ENCODE measurements at places on chromosomes 5 and 9. TPM values are rescaled to one million over a fixed set of nuclear protein-coding genes. Genes with fewer than 3 reads are reported as not detected.

Gene MYOZ3
- total RNA-seq = 0.39 TPM

Gene SGTB
- total RNA-seq = 11.0 TPM

Gene PROP1
- not detected for total RNA-seq

Gene NUTM2G
- not detected for total RNA-seq

Gene AK1
- 35.4 TPM for total RNA-seq

Gene IFNB1
- not detected for total RNA-seq

Gene PAEP
- not detected for total RNA-seq

Gene TAF9
- total RNA-seq = 90.7 TPM

Gene IL7R
- total RNA-seq = 0.37 TPM

Gene IGFBPL1
- not detected for total RNA-seq

Gene CDH9
- not detected for total RNA-seq

Gene HTR1A
- total RNA-seq = not detected

Gene DMRT3
- not detected for total RNA-seq

Gene CREB3
- total RNA-seq = 36.7 TPM

Gene PCDHB14
- 0.20 TPM for total RNA-seq

Gene PTCD2
- total RNA-seq = 12.5 TPM

Gene INSYN2B
- total RNA-seq = 6.6 TPM

Gene LCP2
- total RNA-seq = not detected
